Pons (tissue), 1 donor: ENCODE measurements at places on chromosomes 3 and 15.
A peak's percentile ranks its signal among the peaks of the same experiment; 100 is the strongest.

- DNase-seq, result peak; percentile 95
Measured at GRCh38 chr3:170869645-170870593, at the start of gene RPL22L1. Gene RPL22L1, minus strand, starts transcription at chr3:170870195. Its CDS starts 28 bp downstream, at chr3:170870167.

DNA sequence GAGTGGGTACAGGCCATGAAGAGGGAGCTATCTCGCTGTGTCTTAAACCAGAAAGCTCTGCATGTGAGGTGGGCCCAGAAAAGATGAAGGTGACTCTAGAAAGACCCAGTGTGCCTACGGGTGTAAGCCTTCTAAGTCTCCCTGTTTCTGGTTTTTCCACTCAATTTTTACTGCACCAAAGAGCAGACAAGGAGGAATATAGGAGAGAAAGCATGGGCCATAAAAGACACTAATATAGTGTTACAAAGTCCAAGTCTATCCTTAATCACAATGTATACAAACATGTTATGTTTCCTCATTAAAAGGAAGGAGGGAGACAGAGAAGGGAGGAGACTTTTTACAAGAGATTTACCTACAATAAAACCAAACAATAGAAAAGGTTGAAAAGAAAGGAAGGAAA lies 24.1 kb upstream of the ZKSCAN7 start:
- DNase-seq, result no peak

GRCh38 chr3:170572665-170573253 lies 13.1 kb downstream of the SLC7A14 start:
- no peak for DNase-seq

DNA sequence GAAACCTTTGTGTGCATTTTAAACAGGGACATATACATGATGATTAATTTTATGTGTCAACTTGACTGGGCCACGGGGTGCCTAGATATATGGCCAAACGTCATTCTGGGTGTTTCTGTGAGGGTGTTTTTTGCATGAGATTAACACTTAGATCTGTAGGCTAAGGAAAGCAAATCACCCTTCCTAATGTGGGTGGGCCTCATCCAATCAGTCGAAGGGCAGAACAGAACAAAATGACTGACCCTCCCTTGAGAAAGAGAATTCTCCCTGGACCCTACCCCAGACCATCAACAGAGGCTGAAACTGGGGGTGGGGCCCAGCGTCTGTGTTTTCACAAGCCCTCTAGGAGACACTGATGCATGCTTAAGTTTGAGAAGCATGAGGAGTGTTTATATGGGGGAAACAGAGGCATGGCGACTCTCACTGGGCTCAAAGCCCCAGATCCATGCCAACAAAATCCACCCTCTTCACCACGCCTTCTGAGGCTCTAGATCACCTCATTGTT lies 56.2 kb downstream of the ITGA11 start:
- no peak for DNase-seq

DNA sequence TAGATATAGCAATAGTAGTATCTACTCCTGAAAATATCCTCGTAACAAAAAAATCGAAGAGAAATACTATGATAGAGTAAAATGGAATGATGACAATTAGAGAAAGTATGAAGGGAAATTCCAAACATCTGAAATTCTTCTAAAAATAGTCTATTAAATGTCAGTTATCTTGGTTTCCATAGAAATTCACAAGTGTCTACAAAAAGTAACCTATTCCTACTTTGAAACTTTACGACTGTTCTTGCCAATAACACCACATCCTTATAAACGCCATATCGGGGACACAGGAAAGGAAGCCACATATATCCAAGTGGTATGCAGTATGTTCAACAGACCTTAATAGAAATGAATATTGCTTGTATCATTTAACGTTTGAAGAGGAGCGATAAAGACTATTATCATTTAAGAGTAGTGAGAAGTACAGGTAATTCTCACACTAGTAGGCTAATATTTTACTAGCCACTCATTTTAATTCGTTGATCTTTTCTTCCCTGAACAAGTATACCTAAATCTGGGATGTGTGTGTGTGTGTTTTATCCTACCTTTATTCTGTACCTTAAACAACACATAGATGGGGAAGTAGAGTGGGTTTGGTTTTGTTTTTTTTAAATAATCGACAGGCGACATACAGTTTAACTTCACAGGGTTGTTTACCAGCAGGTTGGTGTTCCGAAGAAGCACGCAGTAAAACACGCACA lies 1.2 kb downstream of the GPR176 start:
- DNase-seq, result no peak

DNA sequence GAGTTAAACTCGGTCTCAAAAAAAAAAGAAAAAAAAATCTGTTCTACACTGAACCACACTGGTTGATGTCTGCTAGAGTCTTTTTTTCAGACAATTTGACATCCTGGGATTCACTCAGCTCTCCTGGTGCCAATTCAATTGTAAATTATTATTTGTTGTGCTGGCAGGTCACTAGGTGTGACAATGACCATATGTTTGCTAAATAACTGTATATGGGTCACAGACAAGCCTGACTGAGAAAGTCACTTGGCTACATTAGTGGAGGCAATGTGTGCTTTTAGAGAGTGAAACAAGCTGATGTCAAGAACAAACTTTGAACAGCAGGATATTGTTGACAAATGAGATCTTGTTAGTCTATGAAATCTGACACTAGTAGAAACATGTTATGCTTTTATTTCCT lies 1379.1 kb downstream of the ZPLD1 start:
- no peak for DNase-seq

DNA sequence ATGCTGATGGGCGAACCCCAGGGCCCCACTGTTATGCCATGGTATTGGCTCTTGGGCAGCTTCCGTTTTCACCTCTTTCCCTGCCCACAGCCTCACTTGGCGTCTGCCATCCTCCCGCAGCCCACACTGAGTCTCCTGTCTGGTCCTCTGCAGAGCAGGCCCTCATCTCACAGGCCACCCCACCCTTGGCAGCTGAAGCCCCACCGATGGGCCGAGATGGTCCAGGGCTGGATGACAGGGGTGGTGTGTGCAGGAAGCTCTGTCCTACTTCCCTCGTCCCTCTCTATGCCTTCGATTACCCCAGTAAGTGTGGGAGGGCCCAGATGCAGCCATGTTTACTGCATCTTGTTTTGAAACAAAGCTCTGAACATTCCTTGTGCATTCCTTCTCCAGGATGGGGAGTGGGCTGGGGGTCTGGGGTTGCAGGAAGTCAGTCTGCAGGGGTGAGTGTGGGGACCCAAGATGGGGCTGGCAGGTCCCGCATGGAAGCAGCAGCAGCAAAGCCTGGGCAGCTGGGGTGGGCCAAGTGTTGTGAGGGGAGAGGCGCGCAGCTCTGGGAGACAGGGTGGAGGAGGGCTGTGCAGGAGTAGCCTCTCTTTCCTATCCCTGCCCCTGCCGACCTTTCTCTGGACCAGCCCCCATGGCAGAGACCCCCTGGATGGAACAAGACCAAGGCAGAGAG lies 20.9 kb downstream of the TBC1D21 start:
- no peak for DNase-seq

DNA sequence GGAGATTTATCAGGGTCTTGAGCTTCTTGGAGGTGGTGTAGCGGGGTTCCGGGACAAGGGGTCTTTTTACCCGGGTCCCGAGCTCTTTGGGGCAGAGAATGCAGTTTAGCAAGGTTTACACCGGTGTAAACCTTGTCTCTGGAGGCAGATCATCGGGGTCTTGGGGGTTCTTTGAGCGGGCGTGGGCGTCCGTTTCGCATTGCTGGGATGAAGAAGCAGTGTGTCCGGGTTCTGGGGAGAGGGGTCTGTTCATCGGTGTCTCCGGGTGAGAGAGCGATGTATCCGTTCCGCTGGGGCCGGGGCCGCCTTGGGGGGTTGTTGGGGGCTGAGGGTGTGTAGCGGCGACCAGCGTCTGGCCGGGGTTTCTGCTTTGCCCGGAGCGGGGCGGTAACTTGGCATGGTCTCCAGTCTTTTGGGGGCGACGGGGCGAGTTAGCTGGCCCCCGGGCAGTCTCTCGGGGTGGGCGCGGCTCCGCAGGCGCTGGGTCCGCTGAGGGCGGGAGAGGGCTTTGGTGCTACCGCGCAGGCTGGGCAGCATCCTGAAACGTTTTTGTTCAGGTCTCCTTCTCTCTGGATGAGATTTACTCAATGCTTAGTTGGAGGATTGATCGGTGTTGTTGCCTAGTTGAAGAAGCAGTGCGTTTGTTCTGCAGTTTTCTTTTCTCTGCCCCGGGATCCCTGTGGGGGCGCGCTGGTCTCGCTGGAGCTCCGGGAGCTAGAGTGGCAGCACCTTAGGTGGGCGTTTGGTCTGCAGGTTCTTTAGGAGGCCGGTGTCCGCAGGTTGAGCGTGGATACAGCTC lies 843 bp downstream of the GLCE start:
- peak; percentile 75 for DNase-seq

DNA sequence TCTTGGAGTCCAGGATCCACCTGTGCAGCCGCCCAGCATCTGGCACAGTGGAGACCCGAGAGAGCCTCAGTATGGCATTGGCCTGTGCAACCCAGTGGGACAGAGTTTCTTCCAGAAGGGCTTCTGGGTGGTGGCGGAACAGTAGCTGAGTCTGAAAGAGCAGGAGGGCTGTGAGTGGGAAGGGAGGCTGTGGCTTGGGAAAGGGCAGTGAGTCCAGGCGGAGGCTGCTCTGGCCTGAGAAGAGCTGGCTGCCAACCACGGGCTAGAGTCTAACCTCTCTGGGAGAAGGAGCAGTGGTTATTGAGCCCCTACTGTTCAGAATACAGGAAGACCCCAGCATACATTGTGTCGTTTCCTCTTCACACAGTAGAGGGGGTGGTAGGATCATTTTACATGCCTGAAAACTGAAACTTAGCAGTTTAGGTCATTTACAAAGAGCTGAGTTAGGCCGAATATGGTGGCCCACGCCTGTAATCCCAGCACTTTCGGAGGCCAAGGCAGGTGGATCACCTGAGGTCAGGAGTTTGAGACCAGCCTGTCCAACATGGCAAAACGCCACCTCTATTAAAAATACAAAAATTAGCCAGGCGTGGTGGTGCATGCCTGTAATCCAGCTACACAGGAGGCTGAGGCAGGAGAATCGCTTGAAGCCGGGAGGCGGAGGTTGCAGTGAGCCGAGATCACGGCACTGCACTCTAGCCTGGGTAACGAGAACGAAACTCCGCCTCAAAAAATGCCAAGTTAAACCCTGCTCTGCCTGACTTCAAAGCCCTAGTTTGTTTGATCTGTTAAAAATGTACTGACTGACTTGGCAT lies 3.2 kb downstream of the AEN start:
- peak; percentile 69 for DNase-seq

- DNase-seq, result no peak
Measured at GRCh38 chr3:188283347-188283746, 129.4 kb downstream of the LPP start.

DNA sequence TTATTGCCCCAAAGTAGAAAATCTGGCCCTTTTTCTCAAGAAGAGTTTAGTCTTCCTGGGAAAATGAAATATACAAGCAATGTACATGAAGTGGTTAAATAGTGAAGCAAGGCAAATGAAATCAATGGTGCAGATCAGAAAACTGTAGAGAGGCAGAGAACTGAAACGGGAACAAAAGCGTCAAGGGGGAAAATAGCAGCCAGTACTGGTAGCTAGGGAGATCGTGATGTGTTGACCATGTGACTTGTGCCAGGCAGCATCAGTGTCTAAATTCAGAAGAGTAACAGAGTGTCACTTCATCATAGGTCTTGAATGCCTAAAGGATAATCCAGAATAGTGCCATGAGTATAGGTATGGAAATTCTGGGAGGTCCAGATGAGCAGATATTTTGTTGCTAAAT lies 163.1 kb downstream of the CHL1 start:
- DNase-seq, result no peak

DNA sequence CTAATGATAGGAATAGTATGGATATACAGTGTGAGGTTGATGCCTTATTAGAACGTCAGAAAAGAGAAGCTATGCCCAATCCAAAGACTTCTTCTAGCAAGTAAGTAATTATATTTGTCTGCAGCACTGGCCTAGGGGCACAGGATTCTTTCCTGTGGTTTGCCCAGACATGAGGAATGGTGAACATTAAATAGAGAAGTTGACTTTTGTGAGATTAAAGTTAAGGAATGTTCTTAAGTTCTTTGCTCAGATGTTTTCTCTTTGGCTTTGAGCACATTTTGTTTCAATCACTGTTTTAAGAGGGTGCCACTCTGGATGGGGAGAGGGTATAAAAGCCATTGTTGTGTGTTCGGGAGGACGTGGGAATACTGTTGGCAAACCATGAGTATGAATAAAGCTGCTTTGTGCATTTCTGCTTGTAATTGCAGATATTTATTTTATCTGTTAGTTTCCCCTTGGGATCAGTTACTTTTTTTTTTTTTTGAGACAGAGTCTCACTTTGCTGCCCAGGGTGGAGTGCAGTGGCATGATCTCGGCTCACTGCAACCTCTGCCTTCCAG lies 8.3 kb downstream of the KIF23 start:
- no peak for DNase-seq

GRCh38 chr3:177193688-177194268 lies 3.5 kb downstream of the TBL1XR1 start:
- no peak for DNase-seq

GRCh38 chr15:58432401-58432800 lies 610 bp downstream of the LIPC start:
- DNase-seq, result no peak

DNA sequence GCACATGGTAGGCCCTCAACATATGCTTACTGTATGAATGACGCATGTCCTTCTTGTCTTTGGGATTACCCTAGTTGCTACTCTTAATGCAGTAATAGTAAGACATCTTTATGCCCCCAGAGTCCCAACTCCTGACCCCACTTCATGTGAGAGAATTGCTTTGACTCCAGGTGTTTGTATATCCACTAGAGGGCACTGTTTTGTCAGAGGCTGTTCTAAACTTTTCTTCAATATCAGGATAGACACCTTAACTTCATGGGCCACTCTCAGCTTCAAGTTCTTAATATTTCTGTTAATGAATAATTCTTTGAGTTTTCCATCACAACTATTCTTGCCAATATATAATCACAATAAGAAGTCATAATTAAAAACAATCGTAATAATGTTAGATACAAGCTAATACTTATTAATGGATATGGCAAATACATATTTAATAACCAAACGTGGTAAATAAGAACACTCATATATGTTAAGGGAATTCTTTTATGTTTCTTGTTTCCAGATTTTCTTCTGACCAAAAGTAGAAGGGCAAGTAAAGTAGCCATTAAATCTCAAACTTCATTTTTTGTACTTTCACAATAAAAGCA lies 337.2 kb upstream of the DNAJC19 start:
- peak; percentile 89 for DNase-seq

- DNase-seq, result no peak
Measured at GRCh38 chr3:14787630-14788029, 31.1 kb upstream of the FGD5 start.

GRCh38 chr3:30203301-30203700 lies 403.1 kb upstream of the TGFBR2 start:
- DNase-seq, result no peak

- DNase-seq, result no peak
Measured at GRCh38 chr15:33150431-33150941, 44.0 kb downstream of the FMN1 start.

- no peak for DNase-seq
Measured at GRCh38 chr3:16289144-16289889, 24.3 kb downstream of the OXNAD1 start.
